ENCODE measurements at places on chromosomes 5 and 9.

- DNase-seq = no peak
Observed at GRCh38 chr9:76085596-76085995, 195.1 kb downstream of the PCSK5 start.

GRCh38 chr5:62608529-62609511 lies 30.2 kb downstream of the LRRC70 start:
- no peak for DNase-seq

GRCh38 chr9:107635101-107635802 lies 145.7 kb upstream of the KLF4 start:
- no peak for DNase-seq

GRCh38 chr5:168184103-168184502 lies 107.3 kb upstream of the WWC1 start:
- DNase-seq = no peak

DNA sequence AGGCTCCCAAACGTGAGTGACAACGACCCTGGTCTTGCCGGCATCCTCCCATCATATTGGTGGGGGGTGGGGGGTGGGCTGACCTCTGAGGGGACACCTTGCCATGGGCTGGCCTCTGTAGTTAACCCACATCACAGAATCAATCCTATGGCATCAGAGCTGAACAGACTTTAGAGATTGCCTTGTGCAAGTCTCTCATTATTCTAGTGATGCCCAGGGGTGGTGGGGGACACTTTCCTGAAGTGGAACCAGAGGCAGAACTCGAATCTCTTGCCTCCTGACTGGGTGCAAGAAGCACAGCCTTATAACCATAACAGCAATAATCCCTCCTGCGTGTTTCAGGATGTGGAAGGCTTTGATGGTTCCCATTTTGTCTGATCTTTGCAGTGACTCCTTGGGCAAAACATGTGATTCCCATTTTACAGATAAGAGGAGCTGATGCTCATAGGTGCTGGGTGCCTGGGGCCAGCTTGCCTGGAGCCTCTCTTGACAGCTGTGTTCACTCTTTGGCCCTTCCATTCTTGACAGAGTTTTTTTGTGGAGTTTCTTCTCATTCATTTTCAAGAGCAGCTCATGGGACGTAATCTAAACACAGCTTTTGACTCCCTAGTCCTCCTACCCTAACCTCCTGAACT lies 18.6 kb upstream of the PITX1 start:
- no peak for DNase-seq

- DNase-seq = peak; percentile 85
Observed at GRCh38 chr9:131237931-131238401, 38.3 kb downstream of the FAM78A start.

Data from endodermal cell (in vitro differentiated cells).